K562 (cell line): ENCODE measurements at places on chromosomes 12 and 14. TPM values are rescaled to one million over a fixed set of nuclear protein-coding genes. Genes with fewer than 3 reads are reported as not detected.

Gene SFSWAP
- 36.2 and 42.4 TPM in 2 replicates for polyA plus RNA-seq

Gene LRTM2
- 0.09 TPM in 1 of 2 replicates, not detected in the other for polyA plus RNA-seq

Gene AQP6
- polyA plus RNA-seq: 0.12 TPM in 1 of 2 replicates, not detected in the other

Gene CCNK
- polyA plus RNA-seq: 12.5 and 16.9 TPM in 2 replicates

Gene OVCH1
- polyA plus RNA-seq: not detected in 2 replicates

Gene KRT2
- 0.17 TPM in 1 of 2 replicates, not detected in the other for polyA plus RNA-seq

Gene KLRC3
- 0.09 TPM in 1 of 2 replicates, not detected in the other for polyA plus RNA-seq

Gene RAD51AP1
- polyA plus RNA-seq: 85.3 and 90.7 TPM in 2 replicates

Gene PROX2
- polyA plus RNA-seq: not detected in 2 replicates

Gene KLHL33
- polyA plus RNA-seq: 0.15 TPM in 1 of 2 replicates, not detected in the other

Gene CCDC175
- not detected in 2 replicates for polyA plus RNA-seq

Gene AQP2
- not detected in 2 replicates for polyA plus RNA-seq

Gene PLXNC1
- polyA plus RNA-seq: 0.08 TPM in 2 replicates

Gene BEST3
- polyA plus RNA-seq: 0.08 TPM in 1 of 2 replicates, not detected in the other

Gene KRT83
- not detected in 2 replicates for polyA plus RNA-seq

Gene LMO3
- not detected in 2 replicates for polyA plus RNA-seq

Gene PIK3C2G
- not detected in 2 replicates for polyA plus RNA-seq

Gene FOXN4
- polyA plus RNA-seq: not detected in 2 replicates

Gene PRR4
- polyA plus RNA-seq: 1.4 TPM in 2 replicates

Gene PRDM4
- polyA plus RNA-seq: 13.6 and 14.5 TPM in 2 replicates

Gene NKX2-1
- polyA plus RNA-seq: not detected in 2 replicates
